Stimulated activated CD8-positive, alpha-beta memory T cell treated with anti-CD3 and anti-CD28 coated beads, Interleukin-7, amount 100 ng/mL, for 1 hour (primary cell): ENCODE measurements at places on chromosomes 3 and 15.

- DNase-seq: no peak
Measured at GRCh38 chr3:157117875-157118654, 41.9 kb downstream of the CCNL1 start.

GRCh38 chr3:178270838-178271237, 265.4 kb upstream of the KCNMB2 start:
- no peak for DNase-seq

DNA sequence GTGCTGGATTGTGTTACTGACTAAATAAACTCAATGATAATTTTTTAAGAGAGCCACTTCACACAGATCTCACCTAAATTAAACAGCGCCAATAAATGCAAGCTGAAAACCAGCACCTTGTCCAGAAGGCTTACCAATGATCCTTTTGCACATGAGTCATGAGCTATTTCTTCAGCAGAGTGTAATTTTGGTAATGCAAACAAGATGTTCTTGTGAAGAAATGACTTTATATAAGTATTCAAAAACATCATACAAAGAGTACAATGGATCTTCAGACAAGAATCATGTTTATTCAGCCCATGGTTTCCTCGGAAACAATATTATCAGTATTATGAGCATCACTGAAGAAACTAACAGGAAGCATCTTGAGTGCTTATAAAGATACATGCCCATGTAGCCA, 263.8 kb upstream of the UBE2E2 start:
- no peak for DNase-seq

- DNase-seq: no peak
Measured at GRCh38 chr15:96774216-96774615, 443.7 kb downstream of the NR2F2 start.

- peak; percentile 14 for DNase-seq
Measured at GRCh38 chr3:48157950-48158376, 30.3 kb downstream of the CDC25A start.

DNA sequence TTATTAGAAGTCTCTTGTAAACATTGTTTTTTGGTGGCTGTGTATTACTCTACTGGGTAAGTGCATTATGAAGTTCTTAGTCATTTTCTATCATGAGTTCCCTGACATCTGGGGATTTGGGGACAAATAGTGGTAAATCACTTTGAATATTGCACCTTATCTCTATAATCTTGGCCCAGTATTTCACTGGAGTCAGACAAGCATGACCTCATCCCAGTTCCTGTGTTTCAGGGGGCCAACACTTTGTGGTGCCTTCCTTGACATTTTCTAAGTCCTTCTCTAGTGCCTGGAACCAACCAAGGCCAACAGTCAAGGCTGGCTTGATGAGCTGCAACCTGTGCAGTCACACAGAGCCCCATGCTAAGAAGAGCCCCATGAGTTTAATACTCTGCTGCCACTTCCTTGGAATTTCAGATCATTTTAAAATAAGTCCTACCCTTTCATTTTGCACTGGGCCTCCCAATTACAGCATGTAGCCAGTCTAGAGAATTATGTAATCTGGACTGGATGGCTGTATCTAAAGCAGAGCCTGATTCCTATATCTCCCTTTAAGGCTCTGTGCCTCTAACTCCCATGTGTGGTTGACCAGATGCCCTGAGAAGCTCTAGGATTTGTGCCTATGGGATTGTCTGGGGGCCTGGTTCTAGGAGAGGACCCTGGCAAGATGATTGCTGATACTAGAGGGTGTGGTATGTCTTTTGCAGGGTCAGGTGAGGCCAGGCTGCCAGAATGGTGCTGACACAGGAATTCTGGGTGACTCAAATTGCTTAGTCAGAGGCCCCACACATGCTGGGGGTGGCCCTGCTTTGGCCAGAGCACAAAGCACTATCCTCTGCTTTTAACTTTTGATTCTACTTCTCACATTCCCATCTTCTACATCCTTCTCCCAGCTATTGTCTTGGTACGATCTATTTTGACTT, 319.6 kb upstream of the TBC1D5 start:
- DNase-seq: no peak

DNA sequence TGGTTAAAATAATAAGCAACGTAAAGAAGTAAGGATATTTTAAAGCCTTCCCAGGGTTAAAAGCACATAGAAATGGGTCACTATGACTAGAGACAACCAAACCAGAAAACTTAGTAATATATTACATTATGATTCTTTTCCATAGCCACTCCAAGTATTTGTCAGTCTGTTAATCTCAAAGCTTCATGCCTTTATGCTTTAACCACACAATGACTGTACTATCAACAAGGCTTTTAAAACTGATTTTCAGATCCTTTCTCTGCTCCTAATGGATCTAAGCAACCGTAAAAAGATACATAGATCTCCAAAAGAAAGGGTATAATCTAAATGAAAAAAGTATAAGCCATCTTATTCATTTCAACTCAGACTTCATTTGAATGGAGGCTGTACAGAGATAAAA, 14.4 kb downstream of the SECISBP2L start:
- no peak for DNase-seq

- no peak for DNase-seq
Measured at GRCh38 chr15:55574096-55574495, 14.0 kb downstream of the PYGO1 start.

DNA sequence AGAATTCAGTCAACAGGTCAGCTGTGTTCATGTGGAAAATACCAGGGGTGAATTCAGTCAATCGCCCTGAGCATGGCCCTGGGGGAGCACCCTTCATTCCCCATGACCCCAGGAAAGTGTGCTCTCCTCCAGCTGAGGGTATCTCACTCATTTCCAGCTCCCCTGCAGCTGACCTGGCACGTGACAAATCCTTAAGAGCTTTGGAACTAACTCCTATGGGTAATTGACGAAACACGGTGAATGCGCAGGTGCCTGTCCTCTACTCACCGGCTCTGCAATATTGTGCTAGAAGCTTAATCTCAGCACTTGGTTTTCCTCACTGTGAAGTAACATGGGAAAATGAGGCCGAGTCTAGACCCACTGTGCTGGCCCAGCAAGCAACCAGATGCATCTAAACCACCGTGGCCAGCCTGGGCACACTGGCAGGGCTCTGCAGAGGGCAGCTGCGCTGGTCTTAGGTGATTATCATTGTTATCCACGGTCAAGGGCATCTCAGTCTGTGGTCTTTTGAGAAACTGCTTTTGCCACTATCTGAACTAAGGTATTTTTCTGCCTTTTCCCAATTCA, 63.1 kb downstream of the SPSB4 start:
- DNase-seq: no peak

GRCh38 chr3:170778240-170779217, 91.5 kb downstream of the RPL22L1 start:
- no peak for DNase-seq

- DNase-seq: no peak
Measured at GRCh38 chr3:32301426-32301825, 62.9 kb downstream of the CMTM8 start.

DNA sequence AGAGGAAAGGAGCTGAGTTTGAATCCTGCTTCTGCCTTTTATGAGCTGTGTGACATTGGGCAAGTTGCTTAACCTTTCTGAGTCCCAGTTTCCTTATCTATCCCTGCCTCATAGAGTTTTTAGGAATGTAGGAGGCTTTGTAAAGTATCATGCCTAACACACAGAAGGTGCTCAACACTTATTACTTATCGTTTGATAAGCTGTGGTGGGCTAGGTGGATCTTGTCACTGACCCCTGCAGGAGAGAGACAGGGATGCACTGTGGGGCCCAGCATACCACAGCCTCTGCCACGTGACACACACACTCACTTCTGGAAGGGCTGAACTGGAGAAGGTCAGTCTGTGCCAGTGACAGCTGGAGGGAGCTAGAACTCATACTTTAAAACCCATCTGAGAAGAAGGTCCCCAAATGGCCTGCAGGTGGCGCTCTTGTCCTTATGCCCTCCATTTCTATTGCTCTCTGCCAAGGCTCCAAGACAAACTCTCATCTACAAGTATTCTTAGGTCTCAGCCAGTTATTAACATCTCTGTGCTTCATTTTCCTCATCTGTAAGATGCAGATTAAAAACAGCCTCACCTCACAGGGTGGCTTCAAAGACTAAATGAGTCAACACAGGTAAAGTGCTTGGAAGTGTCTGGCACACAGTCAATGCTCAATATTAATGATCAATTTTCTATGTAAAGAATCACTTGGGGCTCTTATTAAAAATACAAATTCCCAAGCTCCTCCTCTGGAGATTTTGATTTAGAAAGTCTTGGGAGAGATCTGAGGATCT, 57.5 kb upstream of the HACD2 start:
- DNase-seq: peak; percentile 6

- DNase-seq: no peak
Measured at GRCh38 chr15:81751256-81751655, 294.6 kb downstream of the MEX3B start.

GRCh38 chr3:130789782-130790322, 43.2 kb upstream of the PIK3R4 start:
- DNase-seq: no peak

DNA sequence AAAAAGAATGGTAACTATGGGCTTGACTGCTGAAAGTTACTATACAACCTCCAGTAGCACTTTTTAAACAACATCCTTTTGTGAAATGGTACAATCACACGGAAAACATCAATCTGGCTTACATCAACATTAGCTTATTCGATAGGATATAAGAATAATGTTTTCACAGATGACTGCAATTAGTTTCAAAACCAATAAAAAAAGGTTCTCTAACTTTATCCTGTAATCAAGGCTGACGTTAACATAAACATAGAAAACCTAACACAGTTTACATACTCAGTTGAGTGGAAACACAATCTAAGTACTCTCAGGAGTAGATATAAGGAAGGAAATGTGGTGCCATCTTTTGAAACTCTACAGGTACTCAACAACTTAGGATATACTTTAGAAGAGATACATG, 102.2 kb downstream of the DLG1 start:
- no peak for DNase-seq

- no peak for DNase-seq
Measured at GRCh38 chr3:24270204-24270691, 224.4 kb downstream of the THRB start.

DNA sequence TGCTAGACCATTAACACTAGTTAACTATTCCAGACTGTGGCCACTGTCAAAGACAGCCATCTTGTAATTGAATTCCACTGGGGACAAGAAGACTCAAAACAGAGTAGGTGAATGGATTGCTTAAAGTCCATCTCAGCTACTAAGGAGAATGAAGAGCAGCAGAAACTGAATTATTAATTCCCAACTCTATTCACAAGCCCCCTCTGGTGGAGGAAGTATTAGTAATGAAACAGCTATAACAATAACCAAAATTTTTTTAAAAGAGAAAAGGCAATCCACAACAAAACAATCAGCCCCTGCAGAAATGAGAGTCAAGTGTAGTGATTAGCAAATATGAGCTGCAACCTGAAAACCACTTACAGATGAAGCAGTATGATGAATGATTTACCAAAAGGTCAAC, 302.8 kb downstream of the FHIT start:
- DNase-seq: no peak

DNA sequence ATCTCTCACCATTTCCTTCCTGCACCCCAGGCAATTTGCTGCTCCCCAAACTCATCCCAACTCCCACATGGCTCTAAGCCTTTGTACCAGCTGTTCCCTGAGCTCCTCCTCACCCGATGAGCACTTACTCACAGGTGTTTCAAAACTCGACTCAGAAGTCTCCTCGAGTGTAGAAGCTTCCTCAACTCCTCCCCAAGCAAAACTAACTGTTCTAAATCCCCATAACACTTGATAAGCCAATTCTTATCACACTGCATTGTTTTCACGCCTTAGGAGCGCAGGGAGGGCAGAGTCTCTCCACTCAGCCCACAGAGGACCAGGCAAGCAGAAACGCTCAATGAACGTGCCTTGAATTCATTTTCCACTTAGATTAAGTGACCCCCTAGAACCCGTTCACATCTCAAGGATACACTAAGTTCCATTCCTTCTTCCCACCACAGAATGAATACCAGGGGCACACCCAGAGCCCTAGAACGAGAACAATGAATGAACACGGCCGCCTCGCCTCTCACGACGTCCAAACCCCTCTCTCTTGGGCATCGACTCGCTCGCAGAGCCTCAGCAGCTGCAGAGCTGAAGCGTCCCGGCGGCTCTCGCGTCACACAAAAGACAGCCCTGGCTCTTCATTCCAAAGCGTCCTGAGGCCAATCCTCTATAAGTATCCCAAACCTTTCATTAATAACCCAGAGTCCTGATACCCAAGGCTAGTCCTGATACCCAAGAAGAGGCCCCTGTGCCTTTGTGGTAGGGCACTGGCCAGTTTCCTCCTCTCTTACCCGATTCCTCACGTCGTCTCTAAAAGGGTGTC, 1.1 kb downstream of the RAF1 start:
- DNase-seq: no peak

- DNase-seq: no peak
Measured at GRCh38 chr15:89785064-89785773, 9.1 kb downstream of the MESP2 start.

GRCh38 chr15:73403171-73403570, 34.4 kb upstream of the HCN4 start:
- no peak for DNase-seq

- no peak for DNase-seq
Measured at GRCh38 chr3:24907106-24907505, 412.5 kb upstream of the THRB start.

GRCh38 chr3:187802928-187803259, 57.6 kb upstream of the BCL6 start:
- no peak for DNase-seq

DNA sequence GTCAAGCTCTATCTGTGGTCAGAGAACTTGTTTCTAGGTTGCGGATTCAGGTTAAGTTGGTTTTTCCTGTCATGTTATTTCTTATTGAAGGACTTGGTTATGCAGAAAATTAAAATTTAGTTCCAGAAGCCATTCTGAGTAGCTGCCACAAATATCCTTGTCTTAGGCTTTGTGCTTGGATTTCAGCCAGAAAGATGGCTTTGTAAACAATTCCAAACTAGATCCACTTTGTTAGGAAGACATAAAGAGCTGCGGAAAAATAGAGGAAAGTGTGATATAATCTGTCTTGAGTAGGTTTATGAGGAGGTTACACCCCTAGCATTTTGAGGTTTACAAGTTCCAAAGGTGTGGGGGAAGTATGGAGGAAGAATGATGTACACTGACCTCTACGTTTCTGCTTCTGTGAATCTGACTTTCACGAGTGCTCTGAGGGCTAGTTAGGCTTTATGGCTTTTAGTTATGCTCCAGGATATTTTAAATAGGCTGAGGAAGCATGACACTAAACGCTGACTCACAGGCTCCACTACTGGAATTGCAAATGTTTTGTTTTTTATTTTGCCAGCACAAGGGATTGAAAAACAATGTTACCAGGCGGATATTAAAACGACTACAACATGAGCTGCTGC, 46.3 kb upstream of the UTS2B start:
- no peak for DNase-seq

DNA sequence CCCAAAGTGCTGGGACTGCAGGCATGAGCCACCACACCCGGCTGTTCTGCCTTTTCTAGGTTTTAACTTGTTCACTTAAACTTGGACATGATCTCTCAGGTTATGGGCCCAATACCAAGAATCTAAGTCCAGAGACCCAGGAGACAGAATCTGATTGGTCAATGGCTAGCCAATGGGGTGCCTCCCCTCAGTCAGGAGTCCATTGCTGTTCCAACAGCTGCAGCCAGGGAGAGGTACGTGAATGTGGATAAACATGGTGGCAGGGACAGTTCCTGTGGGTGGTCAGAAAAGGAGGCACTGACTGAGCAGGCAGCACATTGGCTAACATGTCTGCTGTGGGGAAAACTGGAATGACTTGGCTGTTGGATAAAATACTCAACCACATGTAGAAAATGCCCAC, 140.3 kb downstream of the RPLP1 start:
- no peak for DNase-seq

GRCh38 chr3:193693774-193694173, 100.8 kb downstream of the OPA1 start:
- DNase-seq: no peak
